ENCODE measurements at places on chromosomes 11 and 22.

DNA sequence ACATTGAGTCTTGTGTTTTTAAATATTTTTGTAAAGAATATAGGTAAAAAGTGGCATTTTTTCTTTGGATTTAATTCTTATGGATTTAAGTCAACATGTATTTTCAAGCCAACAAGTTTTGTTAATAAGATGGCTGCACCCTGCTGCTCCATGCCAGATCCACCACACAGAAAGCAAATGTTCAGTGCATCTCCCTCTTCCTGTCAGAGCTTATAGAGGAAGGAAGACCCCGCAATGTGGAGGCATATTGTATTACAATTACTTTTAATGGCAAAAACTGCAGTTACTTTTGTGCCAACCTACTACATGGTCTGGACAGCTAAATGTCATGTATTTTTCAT is 333 bp upstream of the CD3E start:
- no peak for DNase-seq

GRCh38 chr11:64035576-64035975 is at the start of gene FLRT1:
Gene FLRT1, plus strand, starts transcription at chr11:64035931. Its CDS starts 80,337 bp downstream, at chr11:64116268.
- DNase-seq: no peak

DNA sequence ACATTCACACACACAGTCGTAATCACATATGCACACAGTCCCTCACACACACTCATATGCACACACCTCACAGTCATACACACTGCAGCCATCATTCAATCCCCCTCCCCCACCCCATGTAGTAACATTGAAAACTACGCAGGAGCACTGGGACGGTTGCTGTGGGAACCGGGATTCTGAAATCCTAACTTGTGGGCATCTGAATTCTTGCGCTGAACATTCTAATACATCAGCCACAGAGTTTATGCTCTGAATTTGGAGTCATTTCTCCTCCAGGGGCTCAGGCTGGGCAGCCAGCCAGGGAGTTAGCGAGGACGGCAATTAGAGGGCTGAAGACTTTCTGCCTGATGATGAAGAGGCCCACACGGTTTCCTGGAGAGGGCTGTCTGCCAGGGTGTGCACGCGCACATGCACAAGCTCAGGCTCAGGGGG is 32.7 kb downstream of the CD6 start:
- peak; percentile 90 for DNase-seq

- peak; percentile 52 for DNase-seq
These were observed 328.1 kb downstream of the CASP12 start for GRCh38 chr11:104570078-104570701.

- peak; percentile 38 for DNase-seq
These were observed 166.2 kb downstream of the LDLRAD3 start for GRCh38 chr11:36109850-36110606.

GRCh38 chr22:40055143-40055883 is 60.6 kb downstream of the FAM83F start:
- DNase-seq: no peak

- no peak for DNase-seq
These were observed 13.8 kb upstream of the SSTR3 start for GRCh38 chr22:37226087-37226486.
